Activated CD4-positive, alpha-beta memory T cell treated with anti-CD3 and anti-CD28 coated beads for 36 hours (primary cell): ENCODE measurements at places on chromosomes 5 and 9. TPM values are rescaled to one million over a fixed set of nuclear protein-coding genes. Genes with fewer than 3 reads are reported as not detected.

DNA sequence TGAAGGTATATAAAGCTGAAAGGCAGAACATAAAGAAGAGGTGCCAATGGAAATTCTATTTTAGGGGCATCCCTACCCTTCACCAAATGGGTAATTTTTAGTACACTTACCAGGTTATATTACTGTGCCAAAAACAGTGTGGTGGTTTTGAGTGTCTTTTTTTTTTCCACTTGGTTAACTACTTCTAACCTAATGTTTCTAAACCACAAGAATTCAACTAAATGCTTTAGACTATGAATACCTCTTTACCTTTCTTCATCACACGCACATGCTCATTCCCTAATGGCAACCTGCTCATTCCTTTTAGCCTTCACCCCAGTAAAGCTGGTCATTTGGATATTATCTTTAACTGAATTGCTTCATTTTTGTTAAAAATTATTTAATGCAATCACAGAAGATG is 215.6 kb downstream of the PIK3R1 start:
- no peaks in the 10 kb centered on the region for H3K36me3 ChIP-seq
- peaks cover 58% of the 10 kb centered on the region for H3K4me1 ChIP-seq
- no peak overlapping the region for H3K4me3 ChIP-seq
- peaks cover 2% of the 10 kb centered on the region for H3K27me3 ChIP-seq
- H3K27ac ChIP-seq = no peak overlapping the region

DNA sequence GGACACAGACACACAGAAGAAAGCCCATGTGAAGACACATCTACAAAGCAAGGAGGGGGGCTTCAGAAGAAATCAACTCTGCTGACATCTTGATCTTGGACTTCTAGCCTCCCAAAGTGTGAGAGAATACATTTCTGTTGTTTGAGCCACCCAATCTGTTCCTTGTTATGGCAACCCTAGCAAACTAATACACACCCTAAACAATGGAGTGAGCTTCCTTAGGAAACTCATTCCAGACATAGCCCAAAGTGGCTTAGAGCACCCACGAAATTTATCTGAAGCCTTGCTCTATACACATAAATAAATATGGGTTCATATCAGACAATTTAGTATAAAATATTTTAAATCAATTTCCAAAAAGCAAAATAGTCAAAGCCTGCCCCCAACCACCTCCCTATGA is 7.6 kb upstream of the TBC1D2 start:
- no peaks in the 10 kb centered on the region for H3K27me3 ChIP-seq
- H3K36me3 ChIP-seq = no peaks in the 10 kb centered on the region
- no peaks in the 10 kb centered on the region for H3K4me1 ChIP-seq
- no peak overlapping the region for H3K4me3 ChIP-seq
- H3K27ac ChIP-seq = no peak overlapping the region

DNA sequence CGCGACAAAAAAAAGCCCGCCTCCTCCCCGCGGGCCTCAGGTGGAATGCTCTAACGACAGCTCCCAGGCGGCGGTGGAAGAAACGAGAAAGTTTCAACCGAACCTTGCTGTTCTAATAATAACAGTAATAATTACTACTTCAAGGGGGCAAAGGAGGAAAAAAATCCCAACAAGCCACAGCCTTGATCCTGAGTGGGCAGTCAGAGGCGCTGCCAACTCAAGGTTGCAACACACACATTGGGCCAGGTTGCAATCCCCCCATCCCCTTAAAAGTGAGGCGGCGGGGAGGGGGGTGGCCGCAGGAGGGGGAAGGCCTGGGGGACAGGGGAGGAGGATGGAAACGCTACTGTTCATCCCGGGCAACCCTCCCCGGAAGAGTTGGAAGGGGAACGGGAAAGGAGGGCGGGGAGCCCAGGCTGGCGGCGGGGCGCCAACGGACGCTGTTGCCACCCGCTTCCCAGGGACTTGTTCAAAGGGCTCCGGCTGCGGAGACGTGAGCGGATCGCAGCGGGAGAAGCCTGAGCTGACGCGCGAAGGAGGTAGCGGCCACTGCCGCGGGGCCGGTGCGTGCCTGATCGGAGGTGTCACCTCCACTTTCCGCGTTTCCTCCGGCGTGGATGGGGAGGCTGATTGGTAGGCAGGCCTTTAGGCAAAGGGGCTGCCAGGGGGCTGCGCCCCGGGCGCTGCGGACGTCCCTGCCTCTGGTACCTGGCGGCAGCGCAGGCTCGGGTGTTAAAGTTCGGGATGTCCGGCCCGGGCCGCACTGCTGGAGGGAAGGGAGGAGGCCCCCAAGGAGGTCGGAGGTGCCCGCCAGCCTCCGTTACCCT is 647 bp downstream of the SMARCA2 start:
- H3K27ac ChIP-seq = peak overlapping the region; percentile 100
- peaks cover 7% of the 10 kb centered on the region for H3K36me3 ChIP-seq
- H3K4me1 ChIP-seq = peaks cover 54% of the 10 kb centered on the region
- peaks cover 4% of the 10 kb centered on the region for H3K27me3 ChIP-seq

The EIF4EBP3 gene
- 15.7 TPM for total RNA-seq
